ENCODE measurements at places on chromosomes 16 and 17.

DNA sequence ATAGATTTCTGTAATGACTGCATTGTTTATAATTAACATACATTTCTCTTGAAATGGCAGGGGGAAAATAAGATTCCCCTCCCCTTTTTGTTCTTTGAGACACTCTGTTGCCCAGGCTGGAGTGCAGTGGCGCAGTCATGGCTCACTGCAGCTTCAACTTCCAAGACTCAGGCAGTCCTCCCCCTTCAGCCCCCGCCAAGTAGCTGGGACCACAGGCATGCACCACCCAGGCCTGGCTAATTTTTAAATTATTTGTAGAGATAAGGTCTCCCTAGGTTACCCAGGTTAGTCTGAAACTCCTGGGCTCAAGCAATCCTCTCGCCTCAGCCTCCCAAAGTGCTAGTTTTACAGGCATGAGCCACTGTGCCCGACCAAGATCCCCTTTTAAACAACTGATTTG, 67.7 kb downstream of the KATNIP start:
- DNase-seq, result no peak

DNA sequence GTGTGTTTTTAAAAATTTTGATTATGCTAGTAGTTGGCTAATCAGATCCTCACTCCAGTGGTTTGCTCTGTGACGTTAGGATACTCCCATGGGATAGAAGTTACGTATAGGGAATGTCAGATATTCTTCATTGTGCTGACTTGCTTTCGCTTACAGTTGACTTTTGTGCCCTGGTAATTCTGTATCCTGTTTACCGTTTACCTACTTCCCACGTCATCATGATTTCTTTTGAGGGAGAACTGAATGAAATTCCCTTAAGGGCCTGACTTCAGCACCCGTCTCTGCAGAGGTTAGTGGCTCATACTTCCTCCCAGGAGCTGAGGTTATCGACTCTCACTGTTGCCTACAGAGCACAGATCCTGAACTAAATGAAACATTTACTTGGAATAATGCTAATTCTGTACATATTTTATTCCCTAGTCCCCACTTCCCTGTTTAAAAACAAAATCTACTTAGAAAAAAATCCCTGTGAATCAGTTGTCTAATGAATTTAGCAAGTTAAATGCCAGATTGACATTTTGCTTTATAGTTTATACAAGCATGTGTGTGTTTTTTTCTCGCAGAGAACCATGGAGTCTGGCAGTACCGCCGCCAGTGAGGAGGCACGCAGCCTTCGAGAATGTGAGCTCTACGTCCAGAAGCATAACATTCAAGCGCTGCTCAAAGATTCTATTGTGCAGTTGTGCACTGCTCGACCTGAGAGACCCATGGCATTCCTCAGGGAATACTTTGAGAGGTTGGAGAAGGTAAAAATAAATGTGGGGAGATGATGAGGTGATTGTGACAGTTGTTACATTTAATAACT, 2.8 kb downstream of the PRKAR1A start:
- DNase-seq, result no peak

- no peak for DNase-seq
These were observed 8.9 kb upstream of the PPL start for GRCh38 chr16:4945560-4946502.

- DNase-seq, result no peak
These were observed 23.4 kb upstream of the MGAT5B start for GRCh38 chr17:76844846-76845245.

GRCh38 chr17:34850023-34850422, 111.2 kb downstream of the CCT6B start:
- no peak for DNase-seq

GRCh38 chr16:22063888-22064467, 28.4 kb upstream of the VWA3A start:
- DNase-seq, result no peak

DNA sequence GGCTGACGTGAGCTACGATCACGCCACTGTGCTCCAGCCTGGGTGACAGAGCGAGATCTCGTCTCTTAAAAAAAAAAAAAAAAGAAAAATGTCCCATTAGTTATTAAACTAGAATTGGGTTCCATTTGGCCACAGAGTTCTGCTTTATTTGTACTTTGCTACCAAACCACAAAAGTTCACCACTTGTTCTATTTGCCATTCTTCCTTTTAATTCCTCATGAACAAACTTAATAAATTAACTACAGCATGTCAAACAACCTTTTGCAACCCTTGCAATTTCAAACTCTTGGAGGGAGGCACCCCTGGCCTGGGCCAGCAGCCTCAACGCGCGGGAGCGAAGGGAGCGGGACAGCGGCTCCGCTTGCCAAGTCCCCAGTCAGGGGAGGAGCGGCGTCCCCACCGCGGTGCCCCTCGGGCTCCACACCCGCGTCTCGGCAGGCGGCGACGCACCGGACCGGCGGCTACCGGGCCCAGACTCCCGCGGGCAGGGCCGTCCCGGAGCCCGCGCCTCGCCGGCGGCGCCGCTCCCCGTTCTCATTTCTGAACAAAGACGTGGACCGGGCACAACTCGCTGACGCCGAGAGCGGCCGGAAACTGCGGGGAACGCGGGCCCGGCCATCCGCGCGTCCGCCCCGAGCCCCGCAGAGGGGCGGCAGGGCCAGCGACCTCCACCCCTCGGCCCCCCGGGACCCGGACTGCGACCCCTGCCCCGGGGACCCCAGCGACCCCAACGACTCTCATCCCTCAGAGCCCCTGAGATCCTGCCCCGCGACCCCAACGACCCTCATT, 775 bp downstream of the CYTH1 start:
- DNase-seq, result no peak

- no peak for DNase-seq
These were observed 256.0 kb upstream of the CACNG5 start for GRCh38 chr17:66578781-66579489.

DNA sequence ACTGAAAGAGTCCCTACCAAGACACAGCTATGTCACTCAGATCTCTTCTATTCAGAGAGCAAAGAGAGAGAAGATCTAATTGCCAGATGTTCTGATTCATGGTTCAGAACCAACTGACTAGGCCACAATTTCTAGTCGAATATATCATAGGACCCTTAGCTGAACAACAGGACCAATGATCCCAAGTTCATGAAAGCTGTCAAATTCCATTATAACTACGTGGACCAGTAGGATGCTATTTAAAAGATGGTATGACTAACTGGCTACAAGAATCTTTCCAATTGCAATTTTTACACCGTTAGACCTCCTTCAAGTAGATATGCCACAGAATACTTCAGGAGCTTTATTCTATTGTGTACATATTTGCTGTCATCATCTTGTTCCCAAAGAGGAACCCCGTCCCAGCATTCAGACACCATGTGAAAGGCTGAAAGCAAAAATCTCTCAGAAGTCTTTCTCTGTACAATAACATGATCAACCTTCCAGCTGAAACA, 26.0 kb downstream of the DCUN1D3 start:
- DNase-seq, result no peak

- DNase-seq, result no peak
These were observed 792 bp downstream of the SECTM1 start for GRCh38 chr17:82332669-82333278.

GRCh38 chr17:10385871-10386270, 13.1 kb upstream of the MYH13 start:
- no peak for DNase-seq

GRCh38 chr17:28447396-28447760, 26.1 kb upstream of the SLC13A2 start:
- DNase-seq, result no peak

- DNase-seq, result no peak
These were observed 166.1 kb downstream of the PRKCA start for GRCh38 chr17:66468241-66469087.

- DNase-seq, result no peak
These were observed 120.1 kb downstream of the CDYL2 start for GRCh38 chr16:80684136-80684765.

- peak; percentile 38 for DNase-seq
These were observed 419.4 kb downstream of the SOX9 start for GRCh38 chr17:72539981-72540897.

DNA sequence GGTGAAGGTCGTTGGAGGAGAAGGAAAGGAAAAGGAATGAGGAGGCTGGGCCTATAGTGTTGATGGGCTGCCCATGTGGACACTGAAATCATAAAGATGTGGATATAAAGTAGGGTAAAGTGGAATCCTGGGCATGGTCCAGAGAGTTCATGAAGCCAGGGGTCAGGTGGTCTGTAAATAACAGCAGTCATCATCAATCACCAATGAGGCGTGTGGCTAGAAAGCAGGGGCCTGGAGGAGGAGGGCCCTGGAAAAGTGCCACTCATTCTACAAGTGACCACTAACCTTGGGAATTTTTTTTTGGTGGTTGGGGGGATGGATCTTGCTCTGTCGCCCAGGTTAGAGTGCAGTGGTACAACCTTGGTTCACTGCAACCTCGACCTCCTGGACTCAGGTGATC, 115.3 kb upstream of the NOL11 start:
- DNase-seq, result no peak

- no peak for DNase-seq
These were observed 25.6 kb downstream of the CEP95 start for GRCh38 chr17:64532409-64532808.

DNA sequence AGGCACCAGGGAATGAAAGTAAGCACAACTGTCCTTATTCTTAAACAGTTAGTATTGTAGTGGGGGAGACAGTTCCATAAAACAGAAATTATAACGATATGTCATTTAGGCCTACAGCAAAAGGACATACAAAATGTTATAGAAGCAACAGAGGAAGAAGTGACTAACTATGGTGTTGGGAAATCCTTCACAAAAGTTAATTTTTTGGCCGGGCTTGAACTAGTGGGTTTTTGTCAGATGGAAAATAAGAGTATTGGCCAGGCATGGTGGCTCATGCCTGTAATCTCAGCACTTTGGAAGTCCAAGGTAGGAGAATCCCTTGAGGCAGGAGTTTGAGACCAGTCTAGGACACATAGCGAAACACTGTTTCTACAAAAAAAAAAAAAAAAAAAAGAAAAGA, 127.8 kb downstream of the SSH2 start:
- no peak for DNase-seq

DNA sequence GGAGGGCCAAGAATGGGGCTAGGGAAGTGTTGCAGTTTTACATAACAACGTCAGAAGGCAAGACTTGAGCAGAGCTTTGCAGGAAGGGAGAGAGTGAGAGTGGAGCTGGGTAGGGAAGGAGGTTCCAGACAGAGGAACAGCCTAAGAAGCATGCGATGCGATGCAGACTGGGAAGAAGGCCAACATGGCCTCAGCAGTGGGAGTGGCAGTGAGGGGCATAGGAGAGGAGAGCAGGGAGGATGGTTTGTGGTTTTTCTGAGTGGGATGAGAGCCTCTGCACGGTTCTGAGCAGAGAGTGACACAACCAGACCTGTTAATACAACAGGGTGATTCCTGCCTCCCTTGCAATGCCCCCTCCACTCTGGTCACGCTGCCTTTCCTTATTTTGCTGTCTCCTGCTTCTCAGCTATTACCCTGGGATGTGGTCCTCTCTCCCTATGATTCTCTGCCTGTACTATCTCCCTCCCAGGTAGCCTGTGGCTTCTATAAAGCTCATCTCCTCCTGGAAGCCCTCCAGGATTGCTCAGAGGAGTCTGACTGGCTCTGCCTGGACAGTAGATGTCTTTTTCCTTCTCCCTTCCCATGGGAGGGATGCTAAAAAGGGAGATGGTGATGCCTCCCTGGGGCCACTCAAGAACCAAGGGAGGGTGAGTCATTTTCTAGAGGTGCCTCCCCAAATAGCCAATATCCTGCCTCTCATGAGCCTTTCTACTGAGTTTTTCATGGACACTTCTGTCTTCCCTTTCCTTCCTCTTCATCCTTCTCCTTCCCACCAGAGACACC, 38.7 kb upstream of the NGFR start:
- DNase-seq, result no peak

DNA sequence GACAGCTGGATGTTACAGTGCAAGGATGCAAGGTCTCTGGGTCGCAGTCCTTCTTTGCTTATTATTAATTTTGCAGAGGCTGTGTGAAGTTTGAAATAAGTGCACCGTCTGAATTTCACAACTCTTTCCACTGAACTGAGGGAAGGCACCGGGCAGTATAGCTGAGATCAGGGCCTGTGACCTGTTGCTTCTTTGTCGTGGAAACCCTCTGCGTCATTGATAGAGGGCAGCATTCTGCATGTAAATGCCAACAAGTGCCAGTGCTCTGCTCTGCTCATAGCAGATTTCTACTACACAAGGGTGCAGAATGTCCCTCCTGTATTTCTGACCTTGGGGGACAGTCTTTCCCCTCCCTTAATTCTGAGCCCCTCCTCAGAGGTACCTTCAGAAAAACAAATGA, 26.0 kb downstream of the CD300LF start:
- DNase-seq, result no peak

DNA sequence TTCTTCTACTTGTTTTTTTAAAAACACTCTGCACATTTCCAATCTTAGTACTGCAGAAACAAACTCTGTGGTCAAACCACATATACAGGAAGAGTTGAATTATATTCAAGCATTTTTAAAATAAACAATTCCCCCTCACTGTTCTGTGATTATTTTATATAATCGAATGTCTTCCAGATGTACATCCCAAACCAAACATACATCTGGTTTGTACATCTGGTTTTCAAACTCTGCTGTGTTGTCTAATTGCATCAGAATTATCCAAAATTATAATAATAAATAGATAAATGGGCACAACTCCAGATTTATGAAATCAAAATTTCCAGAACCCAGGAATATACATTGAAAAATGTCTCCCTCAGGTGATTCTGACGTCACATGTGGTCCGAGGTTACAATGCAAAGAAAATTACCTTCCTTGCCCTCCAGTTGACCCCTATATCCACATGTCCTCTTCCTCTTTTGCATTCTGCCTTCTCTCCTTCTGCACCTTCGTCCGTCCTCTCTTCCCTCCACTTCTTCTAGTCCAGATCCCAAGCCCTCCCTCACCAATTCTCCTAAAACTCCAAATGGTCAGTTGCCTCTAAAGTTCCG, 13.3 kb upstream of the CCDC144A start:
- no peak for DNase-seq

- no peak for DNase-seq
These were observed 334.2 kb upstream of the CDH8 start for GRCh38 chr16:62370445-62370844.

- no peak for DNase-seq
These were observed 435.7 kb downstream of the ZFHX3 start for GRCh38 chr16:72612256-72612655.

- DNase-seq, result peak; percentile 1
These were observed 26.8 kb downstream of the GP2 start for GRCh38 chr16:20300312-20301097.

DNA sequence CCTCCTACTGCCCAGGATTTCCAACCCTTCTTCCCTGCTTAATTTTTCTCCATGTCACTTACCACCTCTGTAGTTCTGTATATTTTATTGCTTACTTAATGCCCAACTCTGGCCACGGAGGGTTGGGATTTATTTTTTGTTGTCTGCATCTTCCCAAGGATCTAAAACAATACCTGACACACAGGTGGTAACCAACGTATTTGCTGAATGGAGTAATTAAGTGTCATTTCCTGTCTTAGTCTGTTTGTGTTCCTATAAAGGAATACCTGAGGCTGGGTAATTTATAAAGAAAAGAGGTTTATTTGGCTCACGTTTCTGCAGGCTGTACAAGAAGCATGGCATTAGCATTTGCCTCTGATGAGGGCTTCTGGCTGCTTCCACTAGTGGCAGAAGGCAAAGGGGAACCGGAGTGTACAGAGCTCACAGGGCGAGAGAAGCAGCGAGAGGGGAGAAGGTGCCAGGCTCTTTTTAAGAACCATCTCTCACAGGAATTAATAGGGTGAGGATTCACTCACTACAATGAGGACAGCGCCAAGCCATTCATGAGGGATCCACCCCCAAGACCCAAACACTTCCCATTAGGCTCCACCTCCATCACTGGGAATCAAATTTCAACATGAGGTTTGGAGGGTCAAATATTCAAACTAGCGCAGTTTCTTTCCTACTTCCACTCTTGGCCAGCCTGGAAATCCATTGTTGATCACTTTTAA, 44.8 kb downstream of the ERN1 start:
- DNase-seq, result no peak

GRCh38 chr17:78583091-78583490, 5.9 kb upstream of the DNAH17 start:
- DNase-seq, result no peak

Data from T-helper 9 cell (primary cell).